ENCODE measurements at places on chromosomes 3 and 15.

GRCh38 chr3:190279690-190280089 lies 42.6 kb downstream of the CLDN1 start:
- no peaks in the 10 kb centered on the region for H3K36me3 ChIP-seq
- H3K4me1 ChIP-seq, result no peaks in the 10 kb centered on the region
- no peak overlapping the region for H3K4me3 ChIP-seq
- no peak for DNase-seq
- H3K27ac ChIP-seq, result no peak overlapping the region
- H3K27me3 ChIP-seq, result no peaks in the 10 kb centered on the region

- H3K36me3 ChIP-seq, result no peaks in the 10 kb centered on the region
- no peak overlapping the region for H3K4me3 ChIP-seq
- H3K27me3 ChIP-seq, result no peaks in the 10 kb centered on the region
- no peak for DNase-seq
- no peak overlapping the region for H3K27ac ChIP-seq
- H3K4me1 ChIP-seq, result no peaks in the 10 kb centered on the region
Observed at GRCh38 chr15:76127169-76127568, 67.4 kb downstream of the TMEM266 start.

- no peak overlapping the region for H3K4me3 ChIP-seq
- H3K27me3 ChIP-seq, result no peaks in the 10 kb centered on the region
- no peak for DNase-seq
- H3K4me1 ChIP-seq, result peaks cover 47% of the 10 kb centered on the region
Observed at GRCh38 chr3:5017925-5018531, 38.8 kb downstream of the BHLHE40 start.

- H3K27me3 ChIP-seq, result no peaks in the 10 kb centered on the region
- no peak for DNase-seq
- no peaks in the 10 kb centered on the region for H3K36me3 ChIP-seq
Observed at GRCh38 chr3:75012791-75013331, 398.4 kb upstream of the CNTN3 start.

GRCh38 chr3:150055332-150055731 lies 84.6 kb upstream of the PFN2 start:
- no peak for DNase-seq
- H3K27me3 ChIP-seq, result no peaks in the 10 kb centered on the region
- no peak overlapping the region for H3K27ac ChIP-seq
- no peaks in the 10 kb centered on the region for H3K36me3 ChIP-seq
- no peaks in the 10 kb centered on the region for H3K4me1 ChIP-seq
- H3K4me3 ChIP-seq, result no peak overlapping the region

DNA sequence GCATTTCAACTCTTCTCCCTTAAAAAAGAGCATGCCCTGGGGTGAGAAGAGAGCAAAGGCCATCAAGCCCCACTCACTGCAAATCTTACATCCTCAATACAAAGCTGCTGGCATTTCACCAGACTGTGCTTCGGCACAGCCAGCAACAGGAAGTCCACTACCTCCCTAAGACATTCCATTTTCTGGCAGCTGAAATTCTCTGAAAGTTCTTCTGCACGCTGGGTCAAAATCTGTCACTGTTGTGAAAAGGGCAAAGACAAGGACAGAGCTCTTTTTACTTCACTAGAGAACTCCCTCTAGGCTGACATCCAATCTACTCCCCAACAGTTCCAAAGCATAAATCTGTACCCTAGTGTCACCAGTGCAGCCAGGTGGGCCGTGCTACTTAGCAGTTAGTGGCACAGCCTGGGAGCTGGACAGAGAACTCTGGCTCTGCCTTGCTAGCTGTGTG lies 6.3 kb downstream of the MTMR10 start:
- DNase-seq, result no peak
- peaks cover 17% of the 10 kb centered on the region for H3K4me1 ChIP-seq
- H3K4me3 ChIP-seq, result no peak overlapping the region
- no peaks in the 10 kb centered on the region for H3K27me3 ChIP-seq
- H3K27ac ChIP-seq, result no peak overlapping the region
- H3K36me3 ChIP-seq, result peaks cover 6% of the 10 kb centered on the region

DNA sequence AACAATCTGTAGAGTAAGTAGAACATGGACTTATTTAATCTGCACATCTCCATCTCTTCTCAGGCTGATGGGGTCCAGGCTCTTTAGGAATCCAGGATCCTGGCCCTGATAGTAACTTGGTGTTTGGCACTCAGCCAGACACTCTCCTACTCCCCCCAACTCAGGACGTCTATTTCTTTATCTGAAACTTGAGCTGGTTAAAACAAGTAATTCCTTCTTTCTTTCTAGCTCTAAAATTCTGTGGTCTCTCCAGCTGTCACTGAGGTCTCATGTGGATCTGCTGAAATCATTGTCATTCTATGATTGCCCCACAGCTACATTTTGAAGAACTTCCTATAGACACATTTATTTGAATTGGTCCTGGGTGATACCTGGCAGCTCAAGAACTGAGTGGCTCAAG lies 59.0 kb downstream of the TP63 start:
- H3K4me1 ChIP-seq, result no peaks in the 10 kb centered on the region
- H3K27me3 ChIP-seq, result no peaks in the 10 kb centered on the region
- no peak for DNase-seq
- no peaks in the 10 kb centered on the region for H3K36me3 ChIP-seq

- no peaks in the 10 kb centered on the region for H3K4me1 ChIP-seq
- no peaks in the 10 kb centered on the region for H3K36me3 ChIP-seq
- H3K27me3 ChIP-seq, result no peaks in the 10 kb centered on the region
Observed at GRCh38 chr15:67506775-67507747, 13.9 kb upstream of the C15orf61 start.

DNA sequence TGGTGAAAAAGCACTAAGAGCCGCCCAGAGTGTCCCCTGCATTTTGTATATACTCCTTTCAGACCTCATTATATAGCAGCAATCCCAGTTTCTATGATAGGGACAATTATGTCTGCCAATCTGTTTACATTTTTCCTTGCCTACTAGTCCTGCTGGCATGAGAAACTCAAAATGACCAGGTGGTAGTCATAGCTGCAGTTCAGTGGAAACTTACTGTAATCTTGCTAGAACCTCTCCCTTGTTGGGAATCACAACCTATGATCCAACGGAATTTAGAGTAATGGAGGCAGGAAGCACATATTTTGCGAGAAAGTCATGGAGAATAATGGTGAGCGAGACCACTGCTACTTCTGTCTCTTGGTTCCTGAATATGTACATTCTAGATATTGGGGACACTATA lies 28.6 kb upstream of the MINAR1 start:
- no peak overlapping the region for H3K27ac ChIP-seq
- H3K27me3 ChIP-seq, result no peaks in the 10 kb centered on the region
- DNase-seq, result no peak
- no peak overlapping the region for H3K4me3 ChIP-seq
- H3K4me1 ChIP-seq, result no peaks in the 10 kb centered on the region

DNA sequence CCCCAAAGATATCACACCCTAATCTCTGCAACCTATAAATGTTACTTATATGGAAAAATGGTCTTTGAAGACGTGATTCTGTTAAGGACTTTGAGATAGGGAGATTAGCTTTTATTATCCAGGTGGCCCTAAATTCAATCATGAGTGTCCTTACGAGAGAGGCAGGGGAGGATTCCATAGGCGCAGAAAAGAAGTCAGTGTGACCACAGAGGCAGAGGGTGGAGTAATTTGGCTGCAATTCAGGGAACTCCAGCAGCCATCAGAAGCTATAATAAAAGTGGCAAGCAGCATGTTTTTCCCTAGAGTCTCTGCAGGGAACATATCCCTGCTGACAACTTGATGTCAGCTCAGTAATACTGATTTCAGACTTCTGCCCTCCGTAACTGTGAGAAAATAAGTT lies 315.2 kb upstream of the ROBO2 start:
- H3K27me3 ChIP-seq, result no peaks in the 10 kb centered on the region
- DNase-seq, result no peak
- no peaks in the 10 kb centered on the region for H3K36me3 ChIP-seq
- H3K4me1 ChIP-seq, result no peaks in the 10 kb centered on the region
- no peak overlapping the region for H3K27ac ChIP-seq
- no peak overlapping the region for H3K4me3 ChIP-seq

GRCh38 chr15:30859091-30859874 lies 44.4 kb upstream of the FAN1 start:
- H3K4me1 ChIP-seq, result no peaks in the 10 kb centered on the region
- H3K36me3 ChIP-seq, result no peaks in the 10 kb centered on the region
- no peak for DNase-seq
- no peak overlapping the region for H3K4me3 ChIP-seq
- no peak overlapping the region for H3K27ac ChIP-seq

DNA sequence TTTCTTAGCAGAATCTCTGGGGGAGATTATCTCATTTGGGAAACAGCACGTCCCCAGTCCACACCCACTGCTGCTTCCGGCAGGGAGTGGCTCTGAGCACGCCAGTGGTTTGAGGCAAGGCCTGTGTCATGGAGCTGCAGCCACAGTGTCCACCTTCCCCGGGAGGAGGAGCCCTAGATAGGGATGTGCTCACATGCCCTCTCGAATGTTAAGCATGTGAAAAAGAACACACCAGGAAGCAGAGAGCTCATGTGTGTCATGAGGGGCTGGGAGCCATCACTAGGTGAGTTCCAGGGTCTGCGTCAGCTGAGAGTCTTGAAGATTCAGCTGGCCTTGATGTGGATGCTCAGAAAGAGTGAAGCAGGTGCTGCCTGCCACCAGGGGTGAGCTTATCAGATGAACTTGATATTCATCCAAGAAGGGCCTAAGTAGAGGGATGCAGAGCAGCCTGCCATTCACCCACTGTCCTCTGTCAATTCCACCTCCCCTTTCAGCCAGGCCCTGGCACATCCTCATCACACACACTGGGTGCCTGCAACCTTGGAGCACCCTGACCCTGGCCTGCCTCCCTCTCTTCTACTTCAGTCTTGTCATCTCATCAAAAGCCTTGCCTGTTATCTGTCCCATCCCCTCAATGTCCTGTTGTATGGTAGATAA lies 16.3 kb downstream of the ITGA11 start:
- no peaks in the 10 kb centered on the region for H3K4me1 ChIP-seq
- H3K36me3 ChIP-seq, result no peaks in the 10 kb centered on the region
- H3K27me3 ChIP-seq, result no peaks in the 10 kb centered on the region
- H3K27ac ChIP-seq, result no peak overlapping the region
- no peak overlapping the region for H3K4me3 ChIP-seq

DNA sequence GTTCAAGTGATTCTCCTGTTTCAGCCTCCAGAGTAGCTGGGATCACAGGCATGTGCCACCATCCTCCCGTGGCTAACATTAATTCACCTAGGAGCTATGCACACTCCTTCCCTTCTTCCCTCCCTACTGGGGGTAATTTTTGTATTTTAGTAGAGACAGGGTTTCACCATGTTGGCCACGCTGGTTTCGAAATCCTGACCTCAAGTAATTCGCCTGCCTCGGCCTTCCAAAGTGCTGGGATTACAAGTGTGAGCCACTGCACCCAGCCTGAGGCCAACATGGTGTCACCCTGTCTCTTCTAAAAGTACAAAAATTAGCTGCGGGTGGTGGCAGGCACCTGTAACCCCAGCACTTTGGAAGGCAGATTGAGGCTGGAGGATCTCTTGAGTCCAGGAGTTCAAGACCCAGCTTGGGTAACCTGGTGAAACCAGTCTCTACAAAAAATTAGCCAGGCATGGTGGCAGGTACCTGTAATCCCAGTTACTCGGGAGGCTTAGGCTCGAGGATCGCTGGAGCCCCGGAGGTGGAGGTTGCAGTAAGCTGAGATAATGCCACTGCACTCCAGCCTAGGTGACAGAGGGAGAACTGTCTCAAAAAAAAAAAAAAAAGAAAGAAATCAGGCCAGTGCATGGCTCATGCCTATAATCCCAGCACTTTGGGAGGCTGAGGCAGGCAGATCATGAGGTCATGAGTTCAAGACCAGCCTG lies 6.1 kb downstream of the RNU5B-1 start:
- no peak for DNase-seq
- no peaks in the 10 kb centered on the region for H3K36me3 ChIP-seq
- no peaks in the 10 kb centered on the region for H3K27me3 ChIP-seq
- no peak overlapping the region for H3K4me3 ChIP-seq
- H3K4me1 ChIP-seq, result no peaks in the 10 kb centered on the region

DNA sequence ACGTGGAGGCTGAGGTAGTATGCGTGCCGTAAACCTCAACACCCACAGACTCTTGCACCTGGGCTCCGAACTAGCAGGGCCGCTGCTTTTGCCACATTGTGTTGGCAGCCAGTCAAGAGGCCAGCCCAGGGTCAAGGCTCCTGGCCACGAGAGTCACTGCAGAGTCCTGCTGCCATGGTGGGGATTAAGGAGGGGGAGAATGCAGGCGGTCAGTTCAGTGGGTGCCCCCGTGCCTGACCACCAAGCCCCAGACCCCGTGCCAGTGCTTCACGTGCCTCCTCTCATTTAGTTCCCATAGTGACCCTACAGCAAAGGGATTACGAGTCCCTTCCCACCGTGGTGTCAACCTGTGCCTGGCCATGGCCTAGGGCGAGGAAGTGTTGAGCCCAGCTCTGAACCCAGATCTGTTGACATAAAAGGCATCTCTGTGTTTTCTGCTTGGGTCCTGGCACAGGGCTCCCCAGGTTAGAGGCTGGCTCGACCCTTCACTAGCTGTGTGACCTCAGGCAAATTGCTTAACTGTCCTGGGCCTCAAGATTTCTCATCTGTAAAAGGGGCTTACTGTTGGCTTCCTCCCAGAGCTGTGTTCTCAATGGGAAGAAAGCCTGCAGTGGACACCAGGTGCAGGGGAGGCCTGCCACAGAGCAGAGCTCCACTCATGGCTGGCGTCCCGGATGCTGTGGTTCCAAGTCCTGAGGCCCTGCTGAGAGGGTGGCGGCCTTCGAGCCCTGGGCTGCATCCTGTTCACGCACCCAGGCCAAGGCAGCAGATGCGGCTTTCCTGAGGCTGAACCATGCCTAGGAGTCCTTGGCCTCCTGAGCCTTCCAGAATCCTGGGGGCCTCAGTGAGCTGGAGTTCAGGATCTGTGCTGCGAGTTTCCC lies 32.8 kb downstream of the FBLN2 start:
- no peak overlapping the region for H3K4me3 ChIP-seq
- no peak for DNase-seq
- H3K4me1 ChIP-seq, result no peaks in the 10 kb centered on the region
- no peaks in the 10 kb centered on the region for H3K36me3 ChIP-seq
- H3K27me3 ChIP-seq, result no peaks in the 10 kb centered on the region
- H3K27ac ChIP-seq, result no peak overlapping the region

DNA sequence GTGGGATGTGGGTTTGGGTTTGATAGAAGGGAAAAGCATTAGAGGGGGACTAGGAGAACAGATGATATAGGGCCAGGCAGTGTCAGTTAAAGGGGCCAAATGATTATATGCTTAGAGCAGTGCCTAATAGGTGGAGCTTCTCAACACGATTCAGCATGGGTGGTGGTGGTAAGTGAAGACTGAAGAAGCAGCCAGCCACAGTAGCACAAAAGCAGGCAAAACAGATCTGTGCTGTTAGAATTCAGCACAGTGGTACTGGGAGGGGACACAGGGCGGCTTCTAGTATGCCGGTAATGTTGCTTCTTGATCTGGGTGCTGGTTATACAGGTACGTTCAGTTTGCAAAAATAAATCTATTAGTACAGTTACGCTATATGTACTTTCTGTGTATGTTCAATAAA lies 25.5 kb downstream of the PDE8A start:
- DNase-seq, result no peak
- no peaks in the 10 kb centered on the region for H3K36me3 ChIP-seq
- H3K27ac ChIP-seq, result no peak overlapping the region
- peaks cover 17% of the 10 kb centered on the region for H3K4me1 ChIP-seq
